ENCODE measurements at places on chromosomes 6 and 20.

DNA sequence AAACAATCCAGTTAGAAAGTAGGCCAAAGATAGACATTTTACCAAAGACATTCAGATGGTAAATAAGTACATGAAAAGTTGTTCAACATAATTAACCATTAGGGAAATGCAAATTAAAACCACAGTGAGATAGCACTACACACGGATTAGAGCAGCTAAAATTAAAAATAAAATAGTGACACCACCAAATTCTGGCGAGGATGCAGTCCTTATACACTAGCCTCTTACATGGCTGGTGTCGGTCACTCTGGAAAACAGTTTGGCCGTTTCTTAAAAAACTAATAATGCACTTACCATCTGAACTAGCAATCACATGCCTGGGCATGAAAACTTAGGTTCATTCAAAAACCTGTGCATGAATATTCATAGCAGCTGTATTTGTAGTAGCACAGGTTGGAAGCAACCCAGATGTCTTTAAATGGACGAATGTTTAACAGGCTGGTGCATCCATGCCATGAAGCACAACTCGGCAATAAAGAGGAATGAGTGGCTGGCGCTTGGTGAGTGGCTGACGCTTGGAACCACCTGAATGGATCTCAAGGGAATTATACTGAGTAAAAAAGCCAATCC, 77.0 kb downstream of the FAM120B start:
- DNase-seq = no peak

DNA sequence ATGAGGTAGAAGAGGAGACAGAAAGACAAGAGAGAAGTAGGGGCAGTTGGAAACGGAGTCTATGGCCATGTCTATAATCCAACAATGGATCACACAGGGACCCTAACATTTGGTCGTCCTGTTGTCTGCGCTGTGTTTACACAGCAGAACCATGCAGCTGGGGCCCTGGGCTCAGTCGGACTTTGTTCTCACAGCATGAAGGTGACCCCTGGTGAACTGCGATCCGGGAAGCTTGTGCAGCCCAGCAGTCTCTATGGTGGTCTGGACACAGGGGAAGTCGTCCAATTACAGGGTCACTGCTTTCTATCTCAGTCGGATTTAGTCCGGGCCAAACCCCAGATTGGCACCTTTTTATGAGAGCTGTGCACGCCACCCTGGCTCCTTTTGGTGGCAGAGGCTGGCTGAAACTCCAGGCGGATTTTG, 153.6 kb downstream of the FOXA2 start:
- no peak for DNase-seq

DNA sequence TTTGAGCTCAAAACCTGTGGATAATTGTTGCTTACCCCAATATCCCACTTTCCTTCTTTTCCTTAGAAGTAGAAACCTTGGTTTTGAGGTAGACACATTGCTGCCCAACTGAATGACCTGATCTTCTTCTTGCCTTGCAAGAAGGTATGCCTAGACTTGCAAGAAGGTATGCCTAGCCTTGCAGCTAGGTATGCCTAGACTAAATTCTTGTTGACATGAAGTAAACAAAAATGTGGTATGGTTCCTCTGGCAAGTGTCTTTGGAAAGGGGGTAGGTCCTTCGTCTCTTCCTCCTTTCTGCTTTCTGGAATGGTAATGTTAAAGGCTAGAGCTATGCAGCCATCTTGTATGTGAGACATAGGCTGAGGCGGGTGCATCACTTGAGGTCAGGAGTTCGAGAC, 129.2 kb downstream of the GMPR start:
- no peak for DNase-seq

GRCh38 chr6:128727500-128727899, 155.4 kb upstream of the LAMA2 start:
- no peak for DNase-seq
